ENCODE measurements at places on chromosomes 11 and 22.
A peak's percentile ranks its signal among the peaks of the same experiment; 100 is the strongest.

GRCh38 chr11:113664069-113664980, 41.8 kb downstream of the TMPRSS5 start:
- no peak for DNase-seq

DNA sequence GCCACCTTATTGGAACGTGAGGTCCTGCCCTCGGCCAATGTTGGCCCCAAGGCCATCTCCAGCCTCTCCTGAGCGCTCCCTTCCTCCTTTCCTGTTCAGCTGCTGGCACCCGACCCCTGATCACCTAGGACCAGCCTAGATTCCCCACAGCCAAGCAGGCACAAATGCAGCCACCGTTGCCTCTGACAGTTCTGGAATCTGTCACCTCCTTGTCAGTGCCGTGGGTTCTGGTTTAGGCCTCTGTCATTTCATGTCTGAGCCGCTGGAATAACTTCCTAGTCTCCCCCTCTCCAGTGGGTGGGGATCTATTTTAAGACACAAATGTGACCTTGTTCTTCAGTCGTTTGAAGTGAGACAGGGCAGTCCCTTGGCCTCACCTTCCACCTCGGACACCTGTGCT, 29.7 kb downstream of the FADS3 start:
- DNase-seq = no peak

DNA sequence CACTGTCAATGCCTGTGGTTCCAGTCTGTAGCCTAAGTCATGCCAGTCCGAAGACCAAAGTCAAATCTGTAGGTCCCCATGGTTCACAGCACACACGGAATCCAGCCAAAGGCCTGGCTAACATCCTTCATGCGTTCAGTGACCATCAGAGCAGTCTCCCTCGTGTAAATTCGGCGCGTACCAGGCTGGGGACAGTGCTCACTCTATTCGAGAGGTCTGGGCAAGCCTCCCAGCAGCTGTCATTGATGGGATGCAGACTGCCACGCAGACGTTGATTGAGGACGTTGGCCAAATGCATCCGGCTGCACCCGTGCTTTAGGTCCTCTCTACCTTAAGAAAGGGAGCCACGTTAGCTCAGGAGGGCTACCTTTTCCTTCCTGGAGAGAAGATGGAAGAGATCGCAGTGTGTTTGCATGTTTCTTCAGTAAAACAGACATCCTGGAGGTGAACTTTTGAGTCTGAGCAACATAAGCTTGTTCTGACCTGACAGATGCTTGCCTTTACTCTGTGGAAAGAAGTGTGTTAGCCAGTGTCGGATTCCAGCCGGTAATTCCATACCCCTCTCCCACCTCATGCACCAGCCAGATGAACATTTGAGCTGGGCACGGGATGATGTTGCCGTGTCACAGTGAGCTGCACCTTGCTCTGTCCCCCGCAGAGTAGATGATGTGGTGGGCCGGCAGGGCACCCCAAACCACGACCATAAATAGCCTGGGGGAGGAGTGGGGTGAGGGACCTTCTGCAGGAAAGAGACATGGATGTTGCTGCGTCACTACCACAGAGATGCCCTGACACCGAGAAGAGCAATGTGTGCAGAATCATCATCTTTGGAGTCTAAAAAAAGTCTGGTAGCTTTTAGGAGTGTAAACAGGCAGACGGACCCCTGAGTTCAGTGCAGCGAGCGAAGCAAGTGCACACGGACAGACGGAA, 12.2 kb downstream of the CTTN start:
- no peak for DNase-seq

- DNase-seq = peak; percentile 20
Measured at GRCh38 chr11:112790286-112790685, 170.9 kb upstream of the NCAM1 start.

DNA sequence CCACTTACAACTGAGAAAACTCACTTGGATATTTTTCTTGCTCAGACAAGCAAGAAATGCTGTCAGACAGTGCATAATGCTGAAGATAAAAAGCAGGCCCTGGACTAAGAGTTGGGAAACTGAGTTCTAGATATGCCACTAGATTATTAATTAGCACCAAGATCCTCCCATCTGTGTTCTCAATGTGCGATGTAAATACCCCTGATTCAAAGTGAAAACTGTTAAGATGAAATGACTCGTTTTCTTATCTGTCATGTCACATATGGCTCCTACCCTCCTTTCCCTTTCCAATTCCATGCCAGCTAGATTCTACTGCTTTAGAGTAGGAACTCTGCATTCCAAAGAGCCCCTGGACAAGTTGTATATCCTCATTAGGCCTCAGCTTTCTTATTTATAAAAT, 88.9 kb upstream of the CLNS1A start:
- no peak for DNase-seq

DNA sequence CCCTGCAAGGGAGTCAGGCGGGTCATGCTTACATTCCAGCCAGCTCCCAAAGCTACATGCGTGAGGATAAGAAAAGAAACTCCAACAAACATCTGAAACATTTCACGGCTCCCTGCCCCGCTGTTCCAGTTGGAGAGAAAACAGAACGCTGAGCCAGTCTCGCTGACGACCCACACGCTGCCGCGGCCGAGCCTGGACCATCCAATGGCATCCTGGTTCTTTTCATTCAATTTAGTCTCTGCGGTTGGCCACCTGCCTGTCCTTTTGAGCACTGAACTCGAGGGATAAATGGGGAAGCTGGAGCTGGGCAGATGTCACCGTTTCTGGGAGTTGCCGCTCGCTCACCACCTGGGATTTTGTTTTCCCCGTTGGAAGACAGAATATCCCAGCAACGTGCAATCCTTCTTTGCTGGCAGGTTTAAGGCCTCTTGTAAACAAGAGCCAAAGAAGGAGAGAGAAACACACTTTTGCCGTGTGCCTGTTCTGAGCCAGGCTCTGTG, 45.3 kb upstream of the SHISAL1 start:
- DNase-seq = no peak

GRCh38 chr11:23423656-23424055, 563.4 kb upstream of the CCDC179 start:
- DNase-seq = no peak

GRCh38 chr11:79314906-79315689, 125.7 kb downstream of the TENM4 start:
- no peak for DNase-seq

- DNase-seq = peak; percentile 43
Measured at GRCh38 chr11:126561327-126561893, 205.9 kb downstream of the ST3GAL4 start.

GRCh38 chr22:35148866-35149548, 83.0 kb downstream of the ISX start:
- DNase-seq = no peak

DNA sequence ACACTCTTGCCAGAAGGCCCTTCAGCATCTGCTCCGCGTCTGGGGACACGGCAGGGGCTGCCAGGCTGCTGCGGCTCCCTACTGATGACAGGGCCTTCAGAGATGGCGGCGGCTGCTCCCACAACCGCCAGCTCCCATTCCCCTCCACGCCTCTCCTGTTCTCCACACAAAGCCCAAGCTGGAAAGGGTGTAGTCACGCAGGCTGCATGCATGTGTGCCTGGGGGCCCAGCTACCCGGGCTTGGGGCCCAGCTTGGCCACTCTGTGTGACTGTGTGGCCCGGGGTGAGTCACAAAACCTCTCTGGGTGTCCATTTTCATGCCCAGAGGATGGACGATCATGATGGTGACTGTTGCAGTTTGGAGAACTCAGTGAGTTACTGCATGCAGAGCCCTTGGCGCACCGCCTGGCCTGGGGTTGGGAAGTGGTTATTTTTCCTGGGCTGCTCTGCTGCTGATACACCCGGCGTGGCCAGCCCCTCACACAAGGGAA, 31.7 kb upstream of the PARVB start:
- DNase-seq = no peak

DNA sequence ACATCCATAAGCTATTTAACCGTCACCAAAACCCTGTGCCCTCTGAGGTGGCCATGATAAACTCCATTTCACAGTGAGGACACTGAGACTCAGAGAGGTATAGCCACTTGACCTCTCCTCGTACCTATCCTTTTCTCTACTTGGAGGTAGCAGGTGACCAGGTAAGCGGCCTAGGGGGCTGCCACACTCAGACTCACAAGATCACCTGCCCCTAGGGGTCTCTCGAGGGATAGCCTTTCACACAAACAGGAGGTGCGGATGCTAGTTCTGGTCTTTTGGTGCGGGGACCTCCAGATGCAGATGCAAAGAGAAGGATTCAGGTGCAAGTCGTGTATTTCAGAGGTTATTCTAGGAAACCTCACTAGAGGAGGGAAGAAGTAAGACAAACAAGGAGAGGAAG, 14.6 kb downstream of the MS4A18 start:
- DNase-seq = no peak

DNA sequence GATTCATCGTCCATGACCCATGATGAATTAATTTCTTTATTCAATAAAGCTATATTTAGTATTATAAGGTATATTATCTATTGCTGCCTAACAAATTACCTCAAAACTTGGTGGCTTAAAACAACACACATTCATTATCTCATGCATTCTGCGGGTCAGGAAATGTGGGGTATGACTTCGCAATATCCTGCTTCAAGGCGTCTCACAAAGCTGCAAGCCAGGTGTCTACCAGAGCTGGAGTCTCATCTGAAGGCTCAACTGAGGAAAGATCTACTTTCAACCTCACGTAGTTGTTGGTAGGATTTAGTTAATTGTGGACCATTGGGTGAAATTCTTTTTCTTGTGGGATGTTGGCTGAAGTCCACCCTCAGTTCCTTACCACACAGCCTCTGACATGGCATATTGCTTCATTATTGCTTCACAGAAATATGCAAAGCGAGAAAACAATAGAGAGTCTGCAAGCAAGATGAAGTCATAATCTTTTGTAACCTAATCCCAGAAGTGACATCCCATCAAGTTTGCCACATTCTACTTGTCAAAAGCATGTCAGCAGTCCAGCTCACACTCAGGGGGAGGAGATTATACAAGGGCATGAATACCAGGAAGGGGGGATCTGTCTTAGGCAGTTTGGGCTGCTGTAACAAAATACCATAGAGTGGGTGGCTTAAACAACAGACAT, 45.1 kb downstream of the KREMEN1 start:
- DNase-seq = no peak

- DNase-seq = no peak
Measured at GRCh38 chr11:9320047-9320446, 5.7 kb upstream of the TMEM41B start.

DNA sequence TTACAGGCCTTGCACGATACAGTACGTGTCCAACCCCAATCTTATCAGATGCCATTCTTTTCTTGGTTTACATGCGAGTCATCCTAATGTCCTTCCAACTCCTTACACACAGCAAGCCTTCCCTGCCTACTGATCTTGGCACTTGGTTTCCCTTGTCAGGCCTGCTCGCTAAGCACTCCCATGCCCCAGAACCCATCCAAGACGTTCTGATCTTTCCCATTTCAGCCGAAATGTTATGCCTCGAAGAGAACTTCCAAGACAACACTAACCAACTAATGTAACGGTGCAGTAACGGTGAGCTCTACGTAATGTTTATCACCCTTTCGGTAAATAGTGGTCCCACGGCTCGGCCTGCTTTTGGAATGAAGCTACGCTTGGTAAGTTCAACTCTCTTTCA, 521 bp downstream of the PES1 start:
- no peak for DNase-seq

GRCh38 chr22:46909237-46910030, 147.0 kb downstream of the TBC1D22A start:
- DNase-seq = no peak

GRCh38 chr11:35144806-35145205, 5.8 kb downstream of the CD44 start:
- DNase-seq = no peak

DNA sequence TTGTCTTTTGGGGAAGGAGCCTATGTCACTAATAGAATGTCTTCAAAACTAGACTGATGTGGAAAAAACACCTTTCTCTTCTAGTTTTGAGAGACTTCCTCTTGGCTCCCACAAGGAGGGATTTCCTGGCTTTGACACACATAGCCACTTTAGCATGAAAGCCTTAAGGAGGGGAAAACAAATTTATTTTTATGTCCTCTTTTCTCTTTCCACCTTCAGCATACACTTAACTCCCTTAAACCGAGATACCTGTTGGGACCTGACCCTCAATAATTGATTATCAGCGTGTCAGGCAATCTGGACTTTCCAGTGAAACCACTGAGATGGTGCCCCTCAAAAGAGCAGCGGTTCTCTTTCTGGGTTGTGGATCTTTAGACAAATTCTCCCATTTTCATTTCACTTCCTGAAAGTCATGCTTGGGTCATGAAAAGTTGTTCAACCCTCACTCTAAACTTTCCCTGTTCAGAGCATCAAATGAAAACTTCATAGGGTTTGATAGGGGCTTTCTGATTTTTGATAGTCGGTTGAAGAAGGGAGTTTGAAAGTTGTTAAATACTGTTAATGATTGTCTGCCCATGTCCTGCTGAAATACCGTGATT, 9.1 kb downstream of the EFCAB6 start:
- no peak for DNase-seq

GRCh38 chr11:15775797-15776196, 580.5 kb downstream of the SOX6 start:
- DNase-seq = no peak

DNA sequence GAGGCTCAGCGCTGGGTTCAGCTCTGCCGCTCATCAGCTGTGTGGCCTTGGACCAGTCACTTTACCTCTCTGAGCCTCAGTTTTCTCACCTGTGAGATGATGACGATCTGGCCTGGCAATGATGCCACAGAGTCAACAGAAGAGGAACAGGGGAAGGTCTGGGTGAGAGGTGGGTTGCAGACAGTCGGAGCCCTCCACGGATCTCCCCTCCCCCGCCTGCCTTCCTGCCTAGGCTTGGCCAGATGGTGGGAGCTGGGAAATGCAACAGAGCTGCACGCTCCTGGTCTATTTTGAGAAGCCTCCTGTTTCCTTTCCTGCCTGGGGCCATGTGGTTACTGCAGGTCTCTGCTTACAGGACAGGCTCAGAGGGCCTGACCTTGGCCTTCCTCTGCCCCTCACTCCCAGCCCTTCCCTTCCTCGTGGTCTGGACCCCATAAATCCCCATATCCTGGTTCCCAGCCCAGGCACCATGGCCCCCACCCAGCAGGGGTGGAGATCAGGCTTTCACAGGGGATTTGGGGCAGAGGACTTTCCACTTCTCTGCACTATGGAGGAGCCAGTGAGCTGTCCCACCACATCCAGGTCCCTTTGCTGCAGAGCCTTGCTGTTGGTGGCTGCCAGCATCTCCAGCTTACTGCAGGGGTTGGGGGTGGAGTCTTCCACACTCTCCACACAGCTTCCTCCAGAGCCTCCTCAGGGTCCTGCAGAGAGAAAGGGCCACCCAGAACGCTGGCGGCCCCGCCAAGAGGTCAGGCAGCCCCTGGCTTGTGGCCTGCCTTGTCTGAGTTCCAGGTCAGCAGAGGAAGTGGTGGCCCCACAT, 46.9 kb downstream of the C11orf96 start:
- DNase-seq = no peak

- no peak for DNase-seq
Measured at GRCh38 chr22:23266780-23267179, 86.5 kb downstream of the BCR start.
